ENCODE measurements at places on chromosomes 7 and 10.
A peak's percentile ranks its signal among the peaks of the same experiment; 100 is the strongest.

GRCh38 chr10:10798102-10798863 lies 219.4 kb upstream of the CELF2 start:
- DNase-seq: peak; percentile 33

DNA sequence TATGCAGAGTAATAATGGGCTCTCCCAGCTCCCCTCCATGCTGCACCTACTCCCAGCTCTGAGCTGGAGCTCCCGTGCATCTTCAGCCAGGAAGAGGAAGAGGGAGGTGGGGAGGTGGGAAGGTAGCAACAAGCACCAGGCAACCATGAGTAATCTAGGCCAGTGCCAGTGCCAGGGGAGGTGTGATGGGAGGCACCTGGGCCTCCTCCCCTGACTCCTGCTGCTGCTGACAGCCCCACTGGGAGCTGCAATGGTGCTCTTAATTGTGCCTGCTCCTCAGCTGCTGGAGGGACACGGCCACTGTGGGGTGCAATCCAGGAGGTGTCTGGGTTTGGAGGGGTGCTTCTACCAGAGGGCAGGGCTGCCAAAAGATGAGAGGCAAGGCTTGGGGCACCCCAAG lies 243.0 kb downstream of the PLXNA4 start:
- DNase-seq: no peak

DNA sequence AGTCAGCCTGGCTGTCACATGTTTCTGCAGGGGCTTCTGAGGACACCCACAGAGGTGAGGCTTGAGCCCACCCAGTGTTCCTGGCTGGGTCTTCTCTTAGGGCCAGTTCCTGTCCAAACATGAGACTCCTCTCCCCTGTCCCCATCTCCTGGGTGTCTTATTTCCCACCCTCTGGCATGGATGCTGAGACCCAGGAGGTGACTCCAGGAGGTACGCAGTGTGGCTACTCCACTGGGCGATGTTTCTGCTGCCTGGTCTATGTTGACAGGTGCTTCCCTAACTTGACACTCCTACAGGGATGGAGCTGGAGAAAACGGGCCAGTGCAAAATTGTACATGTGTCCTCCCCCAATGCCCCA lies 26.3 kb upstream of the LOXL4 start:
- no peak for DNase-seq

DNA sequence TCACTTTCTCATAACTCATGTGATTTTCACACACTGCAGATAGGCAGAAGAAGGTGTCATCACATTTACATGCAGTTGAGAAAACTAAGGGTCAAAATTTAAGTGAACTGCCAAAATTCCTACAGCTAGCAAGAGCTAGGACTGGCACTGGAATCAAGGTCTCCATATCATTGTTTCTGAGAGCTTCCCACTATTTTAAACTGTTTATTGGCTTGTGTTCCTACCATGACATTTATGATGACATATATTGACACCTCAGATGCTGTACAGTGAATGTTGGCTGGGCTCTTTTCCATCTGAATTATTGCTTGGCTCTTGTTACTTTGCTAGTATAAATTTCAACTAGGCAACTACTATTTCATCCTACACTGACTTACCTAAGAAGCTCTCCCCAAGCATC lies 2.0 kb downstream of the THSD7A start:
- no peak for DNase-seq

DNA sequence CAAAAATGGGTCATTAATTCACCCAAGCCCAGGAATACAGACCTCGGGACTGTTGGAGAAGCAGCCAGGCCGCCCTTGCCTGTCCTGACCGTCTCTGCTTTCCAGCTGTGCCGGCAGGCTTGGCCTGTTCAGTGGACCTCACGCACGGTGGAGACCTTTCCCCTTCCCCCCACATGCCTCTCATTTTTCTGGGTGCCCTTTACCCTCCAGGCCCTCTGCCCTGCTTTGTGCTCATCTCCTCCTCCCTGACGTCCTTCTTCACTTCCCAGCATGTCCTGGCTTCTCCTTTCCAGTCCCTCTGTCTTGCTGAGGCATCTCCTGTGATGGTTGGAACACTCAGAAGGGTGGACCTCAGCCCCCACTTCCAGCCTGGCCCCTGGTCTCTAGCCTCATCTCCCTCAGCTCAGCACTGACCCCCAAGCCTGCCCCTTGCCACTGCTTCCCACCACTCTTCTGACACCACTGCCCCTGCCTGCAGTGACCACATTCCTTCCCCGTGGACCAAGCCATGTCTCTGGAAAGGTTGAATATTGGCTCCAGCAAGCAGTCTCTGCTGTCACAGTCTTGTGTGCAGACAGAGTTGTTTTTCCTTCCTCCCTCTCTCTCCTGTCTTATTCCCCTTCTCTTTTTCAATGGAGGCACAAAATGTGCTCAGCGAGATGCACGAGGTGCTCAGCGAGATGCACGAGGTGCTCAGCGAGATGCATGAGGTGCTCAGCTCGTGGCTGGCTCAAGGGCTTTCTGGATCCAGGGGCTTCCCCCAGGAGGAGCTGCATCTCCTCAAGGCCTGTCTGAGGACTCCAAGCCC lies 14.9 kb downstream of the BAG3 start:
- no peak for DNase-seq

GRCh38 chr7:366161-366803 lies 76.3 kb downstream of the FOXL3 start:
- no peak for DNase-seq

GRCh38 chr10:116548301-116548700 lies 2.6 kb downstream of the PNLIP start:
- no peak for DNase-seq

GRCh38 chr10:126458466-126458865 lies 70.2 kb upstream of the ADAM12 start:
- peak; percentile 57 for DNase-seq

DNA sequence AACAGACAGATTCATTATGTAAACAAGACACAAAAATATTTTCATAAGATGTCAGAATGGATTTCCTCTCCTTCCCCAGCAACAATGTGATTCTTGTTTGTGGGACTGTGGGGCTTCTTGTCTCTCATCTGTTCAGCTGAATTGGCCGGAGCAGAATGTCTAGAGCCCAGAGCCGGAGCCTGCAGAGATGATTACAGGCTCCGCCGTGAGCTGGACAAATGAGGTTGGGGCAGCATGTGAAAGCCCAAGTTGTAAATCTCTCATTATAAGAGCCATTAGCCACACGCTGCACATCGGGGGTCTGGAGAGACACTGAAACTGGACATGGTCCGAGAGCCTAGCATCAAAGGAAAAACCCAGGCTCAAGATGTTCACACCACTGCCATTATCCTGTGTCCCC lies 137.0 kb upstream of the ADAM12 start:
- no peak for DNase-seq

GRCh38 chr10:97771913-97772823 lies at the start of gene SFRP5:
TSS of gene SFRP5 (minus strand) at chr10:97771999. CDS start at chr10:97771833, 166 bp downstream.
- no peak for DNase-seq

DNA sequence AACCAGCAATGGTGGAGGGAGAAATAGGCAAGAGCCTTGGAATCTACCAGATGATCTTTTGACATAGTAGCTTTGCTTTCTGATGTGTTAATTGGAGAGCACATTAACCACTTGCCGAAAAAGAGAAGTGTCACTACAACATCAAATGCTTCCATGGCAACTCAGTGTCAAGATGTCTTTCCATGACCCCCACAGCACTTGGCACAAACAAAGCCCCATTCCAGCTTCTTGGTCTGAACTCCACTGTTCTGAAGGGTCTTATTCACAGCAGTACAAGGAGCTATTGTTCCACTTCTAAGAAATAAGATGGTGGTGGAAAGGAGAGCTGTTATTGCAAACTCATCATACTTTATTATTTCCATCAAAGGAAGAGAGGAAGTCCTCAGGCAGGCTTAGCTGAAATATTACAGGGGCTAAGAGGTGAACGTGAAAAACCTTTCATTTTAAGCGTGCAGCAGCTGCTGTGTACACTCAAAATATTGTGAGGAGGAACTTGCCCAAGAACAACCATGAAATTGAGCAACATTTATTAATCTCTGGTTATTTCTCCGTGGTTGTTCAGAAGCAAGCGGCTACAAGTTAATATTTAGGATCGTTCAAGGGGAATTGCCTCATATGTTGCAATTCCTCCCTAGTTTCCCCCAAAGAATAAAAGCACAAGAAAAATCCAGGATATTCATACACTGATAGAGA lies 354.8 kb upstream of the CELF2 start:
- no peak for DNase-seq

GRCh38 chr10:74314166-74314565 lies 163.1 kb downstream of the ADK start:
- DNase-seq: no peak

- no peak for DNase-seq
These were observed 30.3 kb downstream of the SLC29A3 start for GRCh38 chr10:71349406-71349805.

DNA sequence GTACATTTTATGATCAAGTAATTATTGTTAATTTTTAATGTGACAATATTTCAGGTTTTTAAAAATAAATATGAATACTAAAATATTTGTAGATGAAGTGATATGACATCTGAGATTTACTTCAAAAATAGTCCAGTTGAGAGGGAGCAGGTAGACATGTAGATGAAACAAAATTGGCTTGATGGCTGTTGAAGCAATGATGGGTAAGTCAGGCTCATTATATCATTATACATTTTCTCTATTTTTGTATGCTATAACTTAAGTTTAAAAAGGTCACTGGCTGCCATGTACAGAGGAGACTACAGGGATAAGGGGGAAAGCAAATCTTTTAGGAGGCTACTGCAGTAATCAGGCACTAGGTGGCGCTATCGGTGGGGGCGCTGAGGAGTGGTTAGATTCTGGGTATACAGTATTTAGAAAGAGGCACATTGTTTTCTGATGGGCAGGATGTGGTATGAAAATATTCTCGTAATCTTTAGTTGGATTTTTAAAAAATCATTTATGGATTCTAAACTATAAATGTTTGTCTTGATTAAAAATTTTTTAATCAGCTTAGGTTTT lies 189.8 kb upstream of the IMMP2L start:
- peak; percentile 41 for DNase-seq

- no peak for DNase-seq
These were observed 54.3 kb upstream of the TNRC18 start for GRCh38 chr7:5477723-5478531.

DNA sequence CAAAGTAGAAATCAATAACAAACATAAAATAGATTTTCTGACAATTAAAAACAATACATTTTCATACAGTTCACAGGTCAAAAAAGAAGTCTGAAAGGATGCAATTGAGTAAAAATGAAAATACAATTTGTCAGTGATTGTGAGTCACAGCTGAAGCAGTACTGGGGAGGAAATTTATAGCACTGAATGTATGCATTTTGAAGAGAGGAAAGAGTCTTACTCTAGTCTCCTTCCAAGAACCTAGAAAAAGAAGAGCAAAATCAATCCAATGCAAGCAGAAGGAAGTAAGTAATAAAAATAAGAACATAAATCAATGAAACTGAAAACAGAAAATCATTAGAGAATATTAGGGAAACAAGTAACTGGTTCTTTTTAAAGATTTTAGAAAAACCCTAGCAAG lies 507.2 kb upstream of the IGFBP3 start:
- DNase-seq: no peak

DNA sequence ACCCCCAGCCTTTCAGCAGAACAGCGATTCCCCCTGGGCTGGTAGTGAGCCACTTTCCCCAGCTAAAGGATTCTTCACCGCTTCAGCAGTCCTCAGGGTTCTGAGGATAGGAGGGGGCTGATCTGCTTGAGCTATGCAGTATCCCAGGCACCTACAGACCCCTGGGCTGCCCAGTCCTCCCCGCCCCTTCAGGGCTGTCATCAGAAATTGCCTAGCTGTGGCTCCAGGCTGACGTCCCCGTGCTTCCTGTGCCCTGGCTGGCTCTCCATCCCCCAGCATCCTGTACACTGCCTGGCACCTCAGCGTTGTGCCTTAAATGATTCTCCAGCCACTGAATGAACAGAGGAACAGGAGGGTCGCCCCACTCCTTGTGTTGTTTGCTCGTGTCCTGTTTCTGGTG lies 38.4 kb upstream of the CDH23 start:
- no peak for DNase-seq

GRCh38 chr10:47189802-47190201 lies 110.2 kb upstream of the GDF10 start:
- no peak for DNase-seq

DNA sequence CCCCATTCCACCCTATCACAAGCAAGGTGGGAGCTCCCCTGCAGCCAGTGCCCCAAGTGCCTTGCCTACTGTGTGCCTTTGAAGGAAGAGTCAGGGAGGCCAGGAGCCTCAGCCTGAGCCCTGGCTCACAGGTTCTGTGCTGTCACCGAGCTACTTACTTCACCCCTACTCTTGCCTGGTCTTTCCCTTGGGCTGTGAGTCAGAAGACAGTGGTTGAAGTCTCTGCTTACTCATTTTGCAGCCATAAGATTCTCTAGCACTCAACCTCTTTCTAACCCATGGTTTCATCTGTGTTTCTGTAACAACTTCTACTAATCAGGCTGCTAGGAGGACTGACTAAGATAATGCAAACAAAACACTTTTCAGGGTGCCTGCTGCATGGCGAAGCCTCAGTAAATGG lies 114.5 kb downstream of the PLCE1 start:
- DNase-seq: peak; percentile 74

DNA sequence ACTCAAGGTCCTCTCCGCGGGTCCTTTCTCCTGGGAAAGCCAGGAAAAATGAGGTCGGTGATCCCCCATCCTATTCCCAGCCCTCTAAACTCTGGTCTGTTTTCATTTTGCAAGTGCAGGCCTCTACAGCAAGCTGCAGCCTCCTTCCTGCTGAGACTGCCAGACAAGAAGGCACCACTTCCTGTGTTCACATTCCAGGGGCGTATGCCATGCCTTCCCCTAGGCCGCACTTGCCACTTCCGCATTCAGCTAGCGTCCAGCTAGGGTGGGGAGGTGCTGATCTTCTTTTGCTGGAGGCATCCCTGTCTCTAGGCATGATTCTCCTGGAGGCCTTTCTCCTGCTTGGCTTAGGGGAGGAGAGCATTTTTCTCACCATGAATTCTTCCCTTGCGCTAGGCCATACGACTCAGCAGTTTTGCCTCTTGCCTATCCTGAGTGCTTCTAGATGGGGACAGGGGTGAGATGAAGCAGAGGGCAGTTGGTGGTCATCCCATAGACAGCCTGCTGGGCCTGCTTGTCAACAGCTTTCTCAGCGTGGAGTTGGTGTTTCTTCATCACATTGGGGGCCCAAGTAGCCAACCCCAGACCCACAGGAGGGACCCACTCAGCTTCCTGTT lies 328.9 kb downstream of the RPS24 start:
- DNase-seq: peak; percentile 61

DNA sequence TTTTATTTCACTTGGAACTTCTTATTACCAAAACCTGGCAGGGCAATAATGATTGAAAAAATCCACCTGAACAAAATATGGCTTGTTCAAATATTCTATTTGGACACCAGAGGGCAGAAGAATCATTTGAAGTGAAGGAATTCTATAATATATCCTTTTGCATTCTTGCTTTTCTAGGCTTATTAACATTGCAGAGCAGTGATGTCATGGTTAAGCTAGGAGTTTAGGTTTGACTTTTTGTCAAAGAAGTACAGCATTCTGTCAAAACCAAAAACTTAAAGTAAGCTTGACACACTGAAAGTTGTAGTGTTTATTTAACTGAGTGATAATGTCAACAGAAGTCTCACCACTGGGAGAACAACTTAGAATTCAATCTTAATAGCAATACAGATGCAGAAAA lies 156.0 kb downstream of the SEMA3D start:
- DNase-seq: peak; percentile 71

Data from AG10803 (cell line).